Activated CD4-positive, alpha-beta T cell treated with anti-CD3 and anti-CD28 coated beads, Interleukin-2, Interleukin-6, amounts not matched to agents 100 ng/mL and 50 ng/mL, durations not matched to agents 16 hours and 8 hours (primary cell): ENCODE measurements at places on chromosomes 16 and 17.

- no peak for DNase-seq
Measured at GRCh38 chr16:75860326-75861053, 134.2 kb upstream of the CPHXL start.

GRCh38 chr17:57466521-57466920 lies 210.2 kb downstream of the MSI2 start:
- no peak for DNase-seq

GRCh38 chr17:3038941-3039340 lies 24.5 kb downstream of the OR1D5 start:
- no peak for DNase-seq

DNA sequence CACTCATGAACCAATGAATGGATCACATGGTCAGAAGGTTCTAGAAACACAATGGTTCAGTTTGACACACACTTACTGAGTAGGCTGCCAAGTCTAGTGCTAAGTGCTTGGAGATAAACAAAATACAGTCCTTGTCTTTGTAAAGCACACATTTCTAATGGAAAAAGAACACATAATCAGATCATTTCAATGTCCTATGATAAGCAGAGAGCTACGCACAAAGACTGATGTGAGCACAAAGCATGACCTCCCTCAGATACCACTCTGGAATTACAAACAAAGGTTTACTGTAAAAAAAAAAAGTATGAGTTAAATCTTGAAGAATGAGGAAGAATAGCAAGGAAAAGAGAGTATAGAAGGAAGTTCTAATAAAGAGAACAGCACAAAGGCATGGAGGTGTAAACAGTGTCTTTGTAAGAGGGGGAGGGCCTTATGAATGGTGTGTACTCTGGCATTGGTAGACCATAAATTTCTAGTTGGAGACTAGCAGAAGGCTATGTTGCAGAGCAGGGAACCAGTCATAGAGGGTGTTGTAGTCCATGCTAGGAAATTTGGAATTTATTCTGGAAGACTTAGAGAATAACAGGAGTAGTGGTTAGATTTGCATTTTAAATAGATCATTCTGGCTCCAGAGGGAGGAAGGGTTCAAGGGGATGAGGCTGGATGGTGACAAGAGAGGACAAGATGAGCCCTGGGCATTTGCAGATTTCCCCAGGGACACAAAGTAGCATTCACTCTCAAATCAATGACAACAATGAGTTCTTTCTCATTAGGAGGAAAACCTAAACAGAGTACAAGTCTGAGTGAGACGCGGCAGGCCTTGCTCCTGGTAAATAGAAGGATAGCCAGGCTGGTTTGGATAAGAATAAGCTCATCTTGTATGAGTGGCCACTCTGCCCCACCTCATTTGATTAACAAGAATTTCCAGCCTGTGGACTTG lies 468.0 kb downstream of the TOX3 start:
- no peak for DNase-seq

DNA sequence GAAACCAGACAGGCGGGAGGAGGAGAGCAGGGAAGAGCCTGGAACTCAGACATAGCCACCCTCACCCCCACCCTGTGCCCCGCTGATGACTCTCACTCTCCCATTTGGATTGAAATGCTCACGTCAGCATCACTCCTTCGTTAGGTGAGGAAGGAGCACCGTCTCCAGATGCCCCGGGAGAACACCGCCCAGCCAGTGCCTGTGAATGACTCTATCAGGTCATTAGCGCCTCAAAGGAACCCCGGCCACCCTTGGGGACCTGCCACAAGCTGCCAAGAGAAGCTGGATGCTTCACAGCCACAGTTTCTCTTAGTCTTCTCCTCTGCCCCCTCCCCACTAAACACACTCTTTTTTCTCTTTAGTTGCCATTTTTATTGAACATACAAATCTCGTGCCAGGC lies 66.0 kb downstream of the CACNG3 start:
- DNase-seq: no peak

GRCh38 chr17:21389394-21389793 lies 13.2 kb downstream of the KCNJ12 start:
- no peak for DNase-seq
